Gastroesophageal sphincter (tissue), 4 donors: ENCODE measurements at places on chromosomes 1 and 21. TPM values are rescaled to one million over a fixed set of nuclear protein-coding genes. Genes with fewer than 3 reads are reported as not detected.

DNA sequence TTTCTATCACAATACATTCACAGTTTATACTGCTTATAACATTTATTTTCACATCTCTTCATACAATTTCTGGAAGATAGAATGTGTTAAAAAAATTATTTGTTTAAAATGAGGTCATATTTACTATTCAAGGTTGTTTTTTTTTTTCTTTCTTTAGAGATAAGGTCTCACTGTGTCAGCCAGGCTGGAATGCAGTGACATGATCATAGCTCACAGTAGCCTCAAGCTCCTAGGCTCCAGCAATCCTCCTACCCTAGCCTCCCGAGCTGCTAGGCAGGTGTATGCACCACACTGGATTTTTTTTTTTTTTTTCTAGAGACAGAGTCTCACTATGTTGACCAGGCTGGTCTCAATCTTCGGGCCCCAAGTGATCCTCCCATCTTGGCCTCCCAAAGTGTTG lies 19.0 kb upstream of the RNF11 start:
- no peak for ATAC-seq

BRDT gene
- not detected for total RNA-seq

DNA sequence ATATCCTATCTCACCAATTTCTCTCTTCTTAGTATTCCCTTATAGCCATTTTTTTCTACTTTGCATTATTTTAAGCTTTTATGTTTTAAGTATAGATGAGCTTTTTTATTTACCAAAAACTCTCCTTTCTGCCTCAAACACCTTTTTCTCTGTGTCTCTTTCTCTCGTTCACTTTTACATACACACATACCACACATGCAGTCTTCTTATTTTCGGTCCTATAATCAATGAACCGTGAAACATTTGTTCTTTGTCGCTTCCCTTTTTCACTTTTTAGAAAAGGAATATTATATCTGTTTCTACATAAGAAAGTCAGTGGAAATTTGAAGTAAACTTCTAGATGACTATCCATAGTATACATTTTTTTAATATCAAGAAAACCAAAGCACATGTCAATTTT lies 183.2 kb downstream of the MRPL39 start:
- ATAC-seq = no peak

GRCh38 chr1:37809942-37810341 lies 1.9 kb upstream of the YRDC start:
- no peak for ATAC-seq

IL20 gene
- total RNA-seq = not detected
